ENCODE measurements at places on chromosomes 2 and 18. TPM values are rescaled to one million over a fixed set of nuclear protein-coding genes. Genes with fewer than 3 reads are reported as not detected.

- H3K27ac ChIP-seq: no peak overlapping the region
- no peaks in the 10 kb centered on the region for H3K27me3 ChIP-seq
- no peaks in the 10 kb centered on the region for H3K4me1 ChIP-seq
Measured at GRCh38 chr2:100902817-100903405, 83.0 kb downstream of the NPAS2 start.

GRCh38 chr2:239232195-239232578 is 168.6 kb downstream of the HDAC4 start:
- peaks cover 29% of the 10 kb centered on the region for H3K4me1 ChIP-seq
- H3K27ac ChIP-seq: no peak overlapping the region
- H3K27me3 ChIP-seq: no peaks in the 10 kb centered on the region

- H3K4me3 ChIP-seq: no peak within 1 kb of the TSS
- H3K36me3 ChIP-seq: no peaks in the 10 kb centered on the region
Measured at GRCh38 chr2:134838143-134838620, at the start of gene ACMSD. Gene ACMSD (plus strand): TSS chr2:134838616. CDS start chr2:134838683, 67 bp downstream.

Gene SCYGR4
- total RNA-seq: not detected

Gene TRMT61B
- 18.3 TPM for total RNA-seq

Gene SFTPB
- total RNA-seq: not detected

Data from CD8-positive, alpha-beta memory T cell (primary cell).